Fibroblast of the aortic adventitia (primary cell): ENCODE measurements at places on chromosomes 11 and 22. TPM values are rescaled to one million over a fixed set of nuclear protein-coding genes. Genes with fewer than 3 reads are reported as not detected.
A peak's percentile ranks its signal among the peaks of the same experiment; 100 is the strongest.

GRCh38 chr11:134393638-134394037 lies 18.4 kb downstream of the B3GAT1 start:
- no peak for DNase-seq

GRCh38 chr11:17605651-17606122 lies 58.6 kb downstream of the OTOG start:
- no peak for DNase-seq

- peak; percentile 71 for DNase-seq
Observed at GRCh38 chr22:30291058-30291892, 2.0 kb upstream of the CASTOR1 start.

DNA sequence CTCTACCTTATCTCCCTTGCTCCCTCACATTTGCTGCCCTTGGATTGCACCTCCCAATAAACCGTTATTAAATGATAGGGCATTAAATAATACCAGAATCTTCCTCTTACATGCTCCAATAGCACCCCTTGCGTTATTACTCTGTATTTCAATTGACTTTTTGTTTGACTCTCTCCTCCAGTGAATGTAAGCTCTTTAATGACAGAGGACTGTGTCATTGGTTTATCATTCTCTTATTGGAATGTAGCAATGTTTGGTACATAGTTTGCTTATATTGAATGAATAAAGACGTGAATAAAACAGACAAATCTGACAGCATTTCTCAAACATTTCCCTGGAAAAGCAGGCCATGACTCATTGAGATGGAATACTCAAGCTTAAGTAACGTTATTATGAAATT lies 8.7 kb upstream of the MPEG1 start:
- peak; percentile 70 for DNase-seq

- no peak for DNase-seq
Observed at GRCh38 chr22:43343262-43343669, at the start of gene SCUBE1. TSS of gene SCUBE1 (minus strand) at chr22:43343372. CDS start at chr22:43343261, 111 bp downstream.

DNA sequence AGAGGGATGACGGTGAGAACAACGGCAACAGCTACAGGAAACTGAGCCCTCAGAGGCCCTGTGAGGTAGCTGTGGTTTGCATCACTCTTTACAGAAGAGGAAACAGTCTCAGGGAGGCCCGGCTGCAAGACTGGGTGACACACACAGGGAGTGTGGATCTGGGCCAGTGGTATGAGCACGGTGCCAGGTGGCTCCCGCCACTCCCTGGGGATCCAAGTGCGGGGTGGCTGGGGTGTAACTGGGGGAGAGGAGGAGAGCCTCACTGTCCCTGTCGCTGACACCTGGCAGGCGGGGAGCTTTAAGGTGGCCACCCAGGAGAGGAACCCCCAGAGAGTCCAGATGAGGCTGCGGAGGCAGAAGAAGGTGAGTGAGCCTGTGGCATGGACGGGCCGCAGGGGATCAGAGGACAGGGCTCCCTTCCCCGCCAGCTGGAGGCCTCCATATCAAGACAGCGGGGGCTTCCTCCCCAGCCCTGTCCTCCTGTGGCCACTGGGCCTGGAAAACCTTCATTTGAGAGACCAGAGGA lies 5.6 kb downstream of the RGL4 start:
- no peak for DNase-seq

DNA sequence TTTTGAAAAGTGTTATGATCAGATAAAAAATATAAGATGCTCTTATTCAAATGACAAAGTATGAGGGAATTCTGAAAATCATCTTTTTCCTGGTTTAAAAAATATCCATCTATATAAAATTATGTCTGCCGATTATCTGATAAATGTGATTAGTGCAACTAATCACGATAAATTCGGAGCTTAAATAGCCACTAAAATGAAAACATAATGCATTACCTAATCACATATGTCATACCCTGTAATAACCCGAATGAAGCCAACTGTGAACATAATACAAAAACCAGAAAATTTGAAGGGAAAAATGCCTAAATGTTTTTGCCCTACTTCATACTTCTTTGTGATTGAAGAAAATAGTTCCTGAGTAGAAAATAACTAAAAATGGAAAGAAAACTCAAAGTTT lies 808.4 kb upstream of the LUZP2 start:
- no peak for DNase-seq

DNA sequence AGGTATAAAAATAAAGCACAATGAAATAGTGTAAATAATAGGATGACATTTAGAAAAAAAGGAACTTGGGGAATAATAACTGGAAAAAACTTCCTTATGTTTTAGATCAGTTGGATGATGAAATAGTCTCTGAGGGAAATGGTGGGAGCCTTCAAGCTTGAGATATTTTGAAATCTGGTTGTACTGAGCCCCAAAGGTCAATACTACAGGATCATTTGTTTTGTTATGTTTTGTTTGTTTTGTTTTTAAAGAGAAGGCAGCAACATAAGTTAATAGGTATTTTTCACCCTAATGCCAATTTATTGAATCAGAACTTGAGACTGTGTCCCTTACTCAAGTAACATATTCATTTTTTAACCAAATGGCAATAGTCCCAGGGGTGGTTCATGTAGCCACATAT lies 393.1 kb downstream of the ETS1 start:
- no peak for DNase-seq

- peak; percentile 27 for DNase-seq
Observed at GRCh38 chr22:19844377-19845053, 10.2 kb downstream of the GNB1L start.

DNA sequence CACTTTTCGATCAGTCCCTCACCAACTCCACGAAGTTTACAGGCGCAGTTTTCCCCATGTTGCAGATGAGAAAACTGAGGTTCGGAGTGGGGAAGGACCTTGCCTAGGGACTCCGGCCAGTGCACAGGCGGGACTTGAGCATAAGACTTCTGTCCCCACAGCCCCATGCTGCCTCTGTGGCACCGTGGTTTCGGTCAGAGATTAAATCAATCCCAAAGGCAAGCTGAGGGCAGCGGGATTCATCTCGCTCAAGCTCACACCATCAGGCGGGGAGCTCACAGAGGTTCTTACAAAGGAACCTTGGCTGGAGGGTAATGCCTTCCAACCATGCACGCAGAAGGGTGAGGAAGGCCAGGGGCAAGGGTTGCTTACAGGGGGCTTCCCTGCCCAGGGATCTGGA lies 115.5 kb downstream of the PHF21B start:
- no peak for DNase-seq

- no peak for DNase-seq
Observed at GRCh38 chr11:68343761-68344256, 31.4 kb downstream of the LRP5 start.

DNA sequence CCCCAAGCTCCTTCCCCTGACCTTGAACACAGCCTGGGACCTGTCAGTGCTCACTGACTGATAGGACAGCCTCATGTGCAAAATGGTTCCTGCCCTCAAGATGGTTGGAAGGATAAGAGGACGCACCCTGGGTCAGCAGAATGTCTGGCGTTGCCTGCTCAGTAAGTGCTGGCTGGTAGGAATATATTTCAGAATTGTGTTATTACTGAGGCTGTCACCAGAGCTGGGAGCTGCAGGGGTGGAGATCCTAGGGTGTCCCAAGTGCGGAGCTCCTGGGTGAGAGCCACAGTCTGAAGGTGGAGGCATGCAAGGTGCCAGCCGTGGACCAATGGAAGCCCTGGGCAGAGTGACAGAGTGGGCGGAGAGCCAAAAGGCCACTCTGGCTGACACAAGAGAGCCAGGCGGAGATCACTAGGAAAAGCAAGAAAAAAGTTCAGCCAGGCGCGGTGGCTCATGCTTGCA lies 1.0 kb upstream of the SEC14L4 start:
- no peak for DNase-seq

- no peak for DNase-seq
Observed at GRCh38 chr11:11607772-11608171, 14.0 kb downstream of the GALNT18 start.

GRCh38 chr22:19325296-19325948 lies 33.9 kb upstream of the CLTCL1 start:
- DNase-seq, result peak; percentile 42

- DNase-seq, result peak; percentile 21
Observed at GRCh38 chr11:100923555-100923954, 206.1 kb downstream of the PGR start.

DNA sequence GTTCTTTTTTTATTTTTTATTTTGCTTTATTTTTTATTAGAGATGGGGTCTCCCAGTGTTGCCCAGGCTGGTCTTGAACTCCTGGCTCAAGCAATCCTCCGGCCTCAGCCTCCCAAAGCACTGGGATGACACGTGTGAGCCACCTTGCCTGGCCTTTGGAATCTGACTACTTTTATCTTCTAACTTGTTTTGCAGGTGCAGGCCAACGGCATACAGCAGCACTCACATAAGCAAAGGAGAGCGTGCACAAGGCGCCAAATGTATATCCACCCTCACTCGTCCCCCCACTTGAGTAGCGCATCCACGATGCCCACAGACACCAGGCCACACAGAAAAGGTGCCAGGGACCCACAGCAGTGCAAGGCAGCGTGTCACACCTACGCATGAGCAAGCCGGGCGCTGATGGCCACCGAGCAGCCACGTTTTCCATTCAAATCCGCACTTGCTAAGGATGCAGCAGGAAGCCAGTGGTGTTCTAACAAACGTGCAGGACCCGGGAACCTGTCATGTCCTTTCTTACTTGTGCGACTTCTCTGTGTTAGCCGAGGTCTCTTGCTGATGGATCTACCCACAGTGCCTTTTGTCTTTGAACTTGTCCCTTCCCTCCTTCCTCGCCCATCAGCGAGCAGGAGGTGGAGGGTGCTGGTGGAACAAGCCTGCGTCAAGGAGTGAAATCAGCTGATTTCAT lies 5.9 kb downstream of the ASCL2 start:
- DNase-seq, result no peak

GRCh38 chr11:22337596-22338485 lies at the start of gene SLC17A6:
TSS of gene SLC17A6 (plus strand) at chr11:22338381. CDS start at chr11:22338534, 153 bp downstream.
- DNase-seq, result peak; percentile 11

DNA sequence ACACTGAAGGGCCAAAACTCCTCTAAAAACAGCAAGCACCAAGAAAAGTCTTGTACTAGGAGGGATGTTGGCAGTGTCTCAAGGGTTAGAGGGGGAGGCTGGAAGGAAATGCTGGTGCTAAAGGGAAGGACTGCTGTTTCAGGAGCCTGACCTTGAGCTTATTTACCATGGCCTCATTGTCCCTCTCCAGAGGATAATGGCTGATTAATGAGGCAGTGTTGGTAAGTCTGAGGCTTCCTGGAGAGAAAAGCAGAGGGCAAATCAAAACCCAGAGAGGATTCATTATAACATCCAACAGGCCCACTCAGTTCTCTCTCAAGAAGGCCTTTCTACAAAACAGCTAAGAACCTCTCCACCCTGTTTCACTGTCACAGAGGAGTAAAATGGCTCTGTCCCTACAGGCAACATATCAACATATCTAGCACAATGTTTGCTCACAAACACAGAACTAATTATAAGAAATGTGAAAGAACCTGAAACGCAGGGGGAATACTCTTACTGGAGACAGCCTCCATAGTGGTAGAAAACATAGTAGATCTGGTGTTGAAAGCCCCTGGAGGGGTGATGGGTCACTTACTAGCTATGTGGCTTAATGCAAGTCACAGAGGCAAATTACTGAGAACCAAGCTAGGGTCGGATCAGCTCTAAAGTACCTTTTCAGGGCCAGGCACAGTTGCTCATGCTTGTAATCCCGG lies 31.4 kb downstream of the NUMA1 start:
- DNase-seq, result no peak

DNA sequence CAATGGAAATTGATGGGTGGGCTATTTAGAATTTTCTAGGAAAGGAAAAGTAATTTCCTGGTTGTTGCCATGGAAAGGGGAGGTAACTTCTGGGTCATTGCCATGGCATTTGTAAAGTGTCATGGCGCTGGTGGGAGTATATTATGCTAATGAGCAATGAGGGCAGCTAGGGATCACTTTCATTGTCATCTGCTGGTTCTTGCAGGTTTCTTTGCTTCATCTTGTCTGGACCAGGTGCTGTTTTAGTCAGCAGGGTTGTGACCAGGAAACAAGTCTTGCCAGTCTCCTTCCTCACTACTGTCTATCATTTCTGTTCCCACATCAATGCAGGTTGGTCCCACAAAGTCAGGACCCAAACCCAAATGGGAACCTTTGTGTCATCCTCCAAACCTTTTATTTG lies 237.6 kb upstream of the C11orf87 start:
- DNase-seq, result no peak

- no peak for DNase-seq
Observed at GRCh38 chr11:57283231-57283990, 41.3 kb downstream of the TNKS1BP1 start.

GRCh38 chr11:70761094-70761907 lies 363.0 kb downstream of the CTTN start:
- DNase-seq, result no peak

GRCh38 chr11:94400839-94401772 lies at the start of gene GPR83:
TSS of gene GPR83 (minus strand) at chr11:94401419. CDS start at chr11:94401247, 172 bp downstream.
- DNase-seq, result peak; percentile 10

DNA sequence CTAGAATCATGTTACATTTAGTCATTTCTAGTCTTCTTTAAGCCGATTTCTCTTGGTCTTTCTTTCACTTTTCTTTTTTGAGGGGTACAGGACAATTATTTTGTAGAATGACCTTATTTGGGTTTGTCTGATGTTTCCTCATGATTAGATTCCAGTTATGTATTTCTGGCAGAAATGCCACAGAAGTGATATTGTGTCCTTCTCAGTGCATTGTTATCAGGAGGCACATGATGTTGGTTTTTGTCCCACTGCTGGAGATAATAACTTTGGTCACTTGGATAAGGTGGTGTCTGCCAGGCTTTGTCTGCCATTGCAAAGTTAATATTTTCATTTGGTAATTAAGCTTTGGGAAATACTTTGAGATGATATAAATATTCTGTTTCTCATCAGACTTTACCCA lies 100.3 kb downstream of the RRM1 start:
- no peak for DNase-seq

DNA sequence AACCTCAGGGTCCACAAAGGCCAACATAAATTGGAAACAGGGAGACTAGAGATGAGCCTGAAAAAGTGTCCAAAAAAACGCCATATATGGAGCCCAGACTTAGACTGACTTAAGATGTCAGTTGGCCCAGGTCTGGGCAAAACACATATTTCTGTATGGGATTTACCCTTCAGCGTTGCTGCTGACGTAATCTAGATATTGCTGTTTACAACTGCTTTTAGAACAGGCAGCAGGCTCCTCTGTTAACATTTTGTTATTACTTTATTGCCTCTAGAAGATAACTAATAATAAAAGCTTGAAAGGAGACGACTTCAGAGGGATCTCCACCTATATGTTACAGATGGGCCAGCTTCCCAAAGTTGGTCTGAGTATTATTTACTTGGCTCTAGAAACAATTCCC lies 8.7 kb downstream of the ME3 start:
- DNase-seq, result no peak

TCIRG1 gene
- total RNA-seq, result 75.1 and 76.0 TPM in 2 replicates

NOL12 gene
- total RNA-seq, result 12.7 and 14.0 TPM in 2 replicates

PRG3 gene
- not detected in 2 replicates for total RNA-seq

PDE3B gene
- total RNA-seq, result 0.82 and 2.8 TPM in 2 replicates

SNAP29 gene
- 10.6 and 15.5 TPM in 2 replicates for total RNA-seq

CWF19L2 gene
- 15.1 and 41.3 TPM in 2 replicates for total RNA-seq

OR4D5 gene
- total RNA-seq, result not detected in 2 replicates

FAR1 gene
- total RNA-seq, result 67.6 and 124 TPM in 2 replicates

SPON1 gene
- total RNA-seq, result 3.5 and 42.9 TPM in 2 replicates

PGA5 gene
- total RNA-seq, result not detected in 2 replicates
